SW 1271 (cell line): ENCODE measurements at places on chromosomes 6 and 20.

GRCh38 chr6:37809197-37809543 is 10.4 kb upstream of the ZFAND3 start:
- DNase-seq = no peak

DNA sequence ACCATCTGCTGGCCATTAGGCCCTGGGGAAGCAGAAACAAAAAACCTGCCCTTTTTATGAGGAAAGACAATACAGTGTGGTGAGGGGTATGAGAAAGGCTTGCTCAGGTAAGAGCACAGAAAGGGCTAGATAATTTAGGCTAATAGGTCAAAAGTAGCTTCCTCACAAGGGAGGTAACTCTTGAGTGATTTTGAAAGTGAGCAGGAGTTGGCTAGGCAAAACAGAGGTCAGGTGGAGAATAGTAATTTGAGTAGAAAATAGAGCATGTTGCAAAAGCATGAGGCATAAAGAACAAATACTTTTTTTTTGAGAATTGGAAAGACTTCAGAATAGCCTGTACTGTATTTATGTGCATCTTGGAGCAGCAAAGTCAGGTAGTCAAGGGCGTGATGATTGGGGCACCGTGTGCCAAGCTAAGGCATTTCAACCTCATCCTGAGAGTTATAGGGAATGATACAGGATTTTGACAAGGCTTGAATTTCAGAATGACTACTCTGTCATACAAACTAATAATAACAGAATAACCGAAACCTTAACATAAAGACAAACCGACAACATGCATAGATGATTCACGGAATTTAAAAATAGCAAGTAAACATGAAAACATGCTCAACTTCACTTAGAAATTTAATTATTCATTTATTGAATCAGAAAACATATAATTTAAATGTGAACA is 123.0 kb upstream of the ENPP5 start:
- DNase-seq = no peak

DNA sequence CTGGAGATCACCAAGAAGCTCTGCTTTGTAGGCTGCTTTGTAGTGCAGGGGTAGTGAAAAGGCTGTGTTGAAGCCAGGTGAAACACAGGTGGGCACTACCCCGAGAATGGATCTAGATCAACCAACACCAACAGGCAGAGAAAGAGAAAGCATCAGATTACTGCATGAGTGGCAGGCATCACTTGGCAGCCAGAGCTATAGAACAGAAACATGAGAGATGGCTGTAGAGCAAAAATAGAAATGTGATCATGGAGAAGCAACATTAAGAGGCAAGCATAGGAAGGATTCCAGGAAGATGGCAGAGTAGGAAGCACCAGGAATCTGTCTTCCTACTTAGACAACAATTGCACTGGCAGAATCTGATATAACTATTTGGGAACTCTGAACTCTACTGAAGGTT is 311.1 kb upstream of the TCF21 start:
- DNase-seq = no peak

DNA sequence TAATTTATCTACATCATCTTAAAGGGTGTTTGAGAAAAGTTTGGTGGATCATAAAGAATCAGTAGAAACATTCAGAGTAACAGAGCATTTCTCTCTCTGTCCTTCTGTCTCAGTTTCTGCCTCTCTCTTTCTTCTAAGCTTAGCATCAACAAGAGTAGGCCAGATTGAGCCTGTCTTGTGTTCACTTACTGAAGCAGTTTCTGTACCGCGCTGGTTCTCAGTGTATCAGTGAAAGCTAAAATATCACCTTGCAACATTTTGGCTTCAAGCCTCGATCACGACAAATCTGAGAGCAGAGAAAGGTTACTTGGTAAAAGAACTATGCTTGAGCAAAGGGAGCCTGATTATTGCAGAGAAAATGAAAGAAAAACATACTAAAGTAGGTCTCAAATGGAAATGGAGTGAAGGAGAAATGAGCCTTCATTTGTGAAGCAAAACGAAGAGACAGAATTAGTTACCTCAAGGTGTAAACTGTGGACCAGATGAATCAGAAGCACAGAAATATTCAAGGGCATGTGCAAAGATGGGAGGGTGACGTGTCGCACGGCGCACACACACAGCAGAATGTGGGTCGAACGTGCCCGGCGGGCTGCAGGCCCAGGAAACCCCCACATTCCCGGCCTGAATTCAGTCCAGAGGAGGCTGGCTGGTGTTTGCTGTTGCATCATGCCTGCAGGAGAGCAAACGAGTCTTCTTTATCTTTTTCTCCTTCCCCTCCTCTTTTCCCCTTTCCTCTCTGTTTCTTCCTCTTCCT is 509.3 kb downstream of the QKI start:
- no peak for DNase-seq

- DNase-seq = no peak
Measured at GRCh38 chr6:152453421-152453820, 183.7 kb downstream of the SYNE1 start.

DNA sequence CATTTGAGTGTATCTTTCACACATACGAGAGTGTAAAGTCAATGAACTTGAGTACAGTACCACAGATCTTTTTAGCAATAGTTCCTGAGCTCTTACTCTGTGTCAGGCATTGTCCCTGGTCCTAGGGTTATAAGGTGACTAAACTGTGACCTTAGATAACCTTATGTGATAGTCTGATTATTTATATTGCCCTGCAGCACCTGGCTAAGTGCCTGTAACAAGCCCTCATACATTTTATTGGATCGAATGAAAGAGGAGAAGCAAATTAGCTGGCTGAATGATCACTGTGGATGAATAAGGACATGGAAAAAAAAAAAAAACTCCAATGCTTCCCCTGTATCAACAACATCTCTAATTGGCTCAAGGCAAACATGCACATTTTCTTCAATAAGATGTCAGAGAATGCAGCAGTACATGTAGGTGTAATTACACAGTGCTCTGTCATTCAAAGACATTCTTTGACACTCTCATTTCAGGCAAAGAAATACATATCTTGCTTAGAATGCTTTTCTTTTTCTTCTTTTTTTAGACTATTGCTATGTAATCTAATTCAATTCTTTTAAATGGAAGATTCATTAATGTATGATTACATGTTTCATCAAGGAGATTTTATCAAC is 153.4 kb downstream of the PHACTR1 start:
- no peak for DNase-seq

DNA sequence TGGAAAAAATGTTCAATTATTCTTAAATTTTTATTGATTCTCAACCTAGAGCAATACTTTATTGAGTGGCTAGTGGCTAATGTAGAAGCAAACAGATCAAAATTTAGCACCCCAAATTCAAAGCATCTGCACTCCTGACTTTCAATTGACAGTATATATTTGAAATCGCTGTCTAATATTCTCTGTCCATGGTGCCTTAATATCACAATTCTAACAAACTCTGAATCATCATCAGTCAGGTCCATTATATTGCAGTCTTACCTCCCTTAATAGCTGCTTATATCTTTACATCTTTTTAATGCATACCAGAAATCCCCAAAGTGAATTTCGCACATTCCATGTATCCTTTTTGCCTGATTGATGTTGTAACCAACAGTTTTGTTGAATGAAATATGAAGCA is 134.9 kb downstream of the THEMIS start:
- no peak for DNase-seq

DNA sequence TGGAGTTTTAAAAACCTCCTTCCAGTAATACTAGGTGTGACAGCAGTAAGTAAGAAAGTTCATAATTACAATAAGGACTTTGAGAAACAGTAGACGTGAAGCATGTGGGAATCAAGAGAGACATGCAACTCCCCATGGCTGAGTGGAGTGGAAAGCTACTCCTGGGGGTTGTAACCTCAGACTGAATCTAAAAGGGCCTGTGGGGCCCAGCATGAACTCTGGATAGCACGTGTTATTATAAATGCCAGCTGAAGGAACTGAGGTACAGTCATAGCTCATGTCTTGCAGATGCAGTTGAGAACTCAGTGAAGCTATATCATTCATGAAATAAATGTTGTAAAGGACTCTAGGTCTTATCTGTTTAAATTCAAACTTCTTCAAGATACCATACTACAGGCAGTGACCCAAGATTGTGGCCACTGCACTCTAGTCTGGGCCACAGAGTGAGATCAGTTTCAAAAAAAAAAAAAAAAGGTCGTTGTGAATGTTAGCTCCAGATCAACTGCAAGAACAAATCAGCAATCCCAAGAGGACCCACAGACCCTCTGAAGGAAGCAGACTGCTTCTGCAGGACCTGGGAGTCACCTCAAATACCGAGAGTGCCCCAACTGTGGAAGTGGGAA is 189.3 kb downstream of the TRDN start:
- DNase-seq = no peak

DNA sequence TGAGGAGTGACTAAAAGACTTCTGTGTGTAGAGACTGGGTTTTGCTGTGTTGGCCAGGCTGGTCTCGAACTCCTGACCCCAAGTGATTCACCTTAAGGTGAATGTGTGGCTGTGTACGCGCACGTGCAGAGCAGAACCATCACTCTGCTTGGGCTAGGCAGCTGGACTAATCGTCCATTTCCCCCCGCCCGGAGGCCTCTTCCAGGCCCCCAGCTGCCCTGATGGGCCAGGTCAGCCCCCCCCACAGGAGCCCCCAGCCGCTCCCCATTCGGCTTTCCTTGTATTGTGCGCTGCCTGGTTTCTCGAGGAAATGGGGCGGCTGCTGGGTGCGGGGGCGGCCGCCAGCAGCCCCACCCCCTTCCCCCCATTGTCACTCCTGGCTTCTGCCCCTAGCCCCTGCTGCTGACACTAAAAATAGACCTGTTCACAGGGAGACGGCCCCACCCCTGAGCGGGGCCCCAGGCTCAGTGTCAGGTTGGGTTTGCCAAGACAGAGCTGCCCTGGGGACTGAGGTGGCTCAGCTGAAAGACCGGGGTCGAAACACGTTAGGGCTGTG is 24.6 kb upstream of the CSNK2A1 start:
- DNase-seq = no peak

DNA sequence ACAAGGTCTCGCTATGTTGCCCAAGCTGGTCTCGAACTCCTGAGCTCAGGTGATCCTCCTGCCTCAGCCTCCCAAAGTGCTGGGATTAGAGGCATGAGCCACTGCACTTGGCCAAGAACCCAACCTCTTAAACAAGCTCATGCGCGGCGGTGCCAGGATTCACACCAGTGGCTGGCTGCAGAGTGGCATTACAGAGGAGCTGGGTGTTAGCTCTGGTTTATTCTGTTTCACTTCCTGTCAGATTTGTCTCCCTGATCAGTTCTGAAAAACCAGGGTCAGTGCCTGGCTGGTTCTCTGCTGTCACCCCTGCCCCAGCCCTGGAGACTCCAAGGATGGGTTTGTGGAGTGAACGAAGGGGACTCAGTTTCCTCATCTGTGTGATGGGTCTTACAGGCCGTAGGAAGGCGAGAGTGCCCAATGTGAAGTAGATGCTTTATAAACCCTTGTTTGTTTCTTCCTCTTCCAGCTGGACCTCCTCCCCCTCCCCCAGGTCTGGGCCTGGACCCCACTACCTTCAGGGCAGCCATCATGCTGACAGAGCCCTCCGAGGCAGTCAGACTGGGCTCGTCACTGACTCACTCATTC is 63.4 kb downstream of the UBE2V1 start:
- DNase-seq = no peak

DNA sequence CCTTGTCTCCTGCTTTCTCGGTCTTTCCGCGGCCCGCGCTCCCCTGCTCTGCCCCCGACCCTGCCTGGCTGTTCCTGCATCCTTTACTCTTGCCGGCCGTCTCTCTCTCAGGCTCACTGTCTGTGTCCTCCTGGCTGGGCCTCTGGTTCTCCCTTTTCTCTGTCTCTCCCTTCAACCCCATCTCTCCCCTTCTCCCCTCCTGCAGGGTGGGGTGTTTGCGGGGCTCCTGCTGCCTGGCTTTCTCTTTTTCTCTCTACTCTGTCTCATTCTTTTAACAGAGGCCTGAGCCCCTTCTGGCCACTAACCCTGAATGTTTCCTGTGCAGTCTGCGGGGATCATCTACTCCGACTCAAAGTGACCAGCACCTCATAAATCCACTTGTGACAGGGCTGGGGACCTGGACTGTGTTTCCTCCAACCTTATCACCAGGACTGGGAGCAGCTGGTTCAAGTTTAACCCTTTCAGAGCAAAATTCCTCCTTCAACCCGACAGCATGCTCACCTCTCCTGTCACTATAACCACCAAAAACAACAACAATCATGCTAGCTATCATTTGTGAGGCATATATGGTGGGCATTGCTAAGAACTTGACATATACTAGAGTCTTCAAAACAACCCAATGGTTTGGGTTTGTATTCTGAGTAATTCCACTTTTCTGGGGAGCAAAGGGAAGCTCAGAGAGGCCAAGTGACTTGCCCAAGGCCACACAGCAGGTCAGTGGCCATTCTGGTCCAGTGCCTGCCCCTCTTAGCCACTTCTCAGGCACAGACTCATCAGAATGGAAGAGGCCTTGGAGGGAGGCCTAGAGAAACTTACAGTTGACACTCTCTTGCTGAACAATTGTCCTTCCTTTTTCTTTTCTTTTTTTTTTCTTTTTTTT is 811 bp upstream of the RSPO4 start:
- no peak for DNase-seq

DNA sequence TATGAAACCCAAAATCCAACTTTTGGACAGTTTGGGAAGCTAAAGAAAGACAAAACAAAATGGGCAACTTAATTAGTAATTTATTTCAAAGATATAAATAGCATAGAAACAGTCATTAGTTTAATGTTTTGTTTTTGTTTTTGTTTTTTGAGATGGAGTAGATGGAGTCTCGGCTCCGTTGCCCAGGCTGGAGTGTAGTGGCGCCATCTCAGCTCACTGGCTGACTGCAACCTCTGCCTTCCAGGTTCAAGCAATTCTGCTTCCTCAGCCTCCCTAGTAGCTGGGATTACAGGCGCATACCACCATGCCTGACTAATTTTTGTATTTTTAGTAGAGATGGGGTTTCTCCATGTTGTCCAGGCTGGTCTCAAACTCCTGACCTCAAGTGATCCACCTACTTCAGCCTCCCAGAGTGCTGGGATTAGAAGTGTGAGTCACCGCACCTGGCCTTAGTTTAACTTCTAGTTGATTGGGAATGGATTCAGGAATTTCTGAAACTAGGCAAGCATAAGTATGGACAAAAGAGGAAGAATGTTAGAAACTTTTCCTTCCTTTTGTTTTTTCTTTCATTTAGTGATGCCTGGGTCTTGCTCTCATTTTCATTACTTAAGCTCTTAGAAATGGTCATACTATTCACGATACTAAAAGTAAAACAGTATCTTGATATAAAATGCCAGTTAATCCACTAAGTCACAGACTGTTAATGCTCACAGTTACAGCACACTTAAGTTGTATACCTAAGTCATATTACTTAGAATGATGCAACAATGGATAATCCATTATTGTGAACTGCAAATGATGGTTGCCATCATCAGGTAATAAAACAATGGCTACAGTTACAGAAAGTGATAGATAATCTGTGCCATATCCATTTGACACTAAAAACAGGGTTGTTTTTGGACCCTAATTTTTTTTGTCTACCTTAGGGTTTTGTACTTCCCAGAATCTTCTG is 8.2 kb downstream of the SENP6 start:
- DNase-seq = no peak

DNA sequence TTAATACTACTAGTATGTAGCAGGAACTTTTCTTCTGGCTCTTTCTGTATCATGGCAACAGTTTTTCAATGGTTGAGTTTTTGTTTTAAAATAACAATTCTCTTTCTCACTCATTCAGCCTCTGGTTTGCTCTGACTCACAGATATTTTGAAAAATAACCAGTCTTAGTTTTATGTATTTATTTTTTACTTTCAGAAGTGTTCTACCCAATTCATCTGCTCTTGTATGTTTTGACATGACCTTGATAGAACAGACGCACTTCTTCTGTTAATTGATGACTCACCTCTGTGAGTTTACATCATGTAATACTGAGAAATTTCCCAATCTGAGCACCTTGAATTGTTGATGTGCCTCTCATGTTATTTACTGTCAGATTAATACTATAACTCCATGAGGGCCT is 178.9 kb downstream of the SASH1 start:
- no peak for DNase-seq

- no peak for DNase-seq
Measured at GRCh38 chr6:72817208-72817607, 195.3 kb downstream of the KCNQ5 start.
